Activated naive CD4-positive, alpha-beta T cell treated with anti-CD3 and anti-CD28 coated beads, Interleukin-2, amount 10 ng/mL, durations not matched to agents 5 hours and 36 hours (primary cell): ENCODE measurements at places on chromosomes 3 and 15. TPM values are rescaled to one million over a fixed set of nuclear protein-coding genes. Genes with fewer than 3 reads are reported as not detected.

Gene NR1I2
- total RNA-seq = 0.17 TPM

Gene GFM1
- 42.4 TPM for total RNA-seq

Gene ROPN1
- total RNA-seq = not detected

Gene RHOV
- not detected for total RNA-seq

Gene LIPC
- total RNA-seq = 1.2 TPM

Gene TMEM108
- not detected for total RNA-seq

Gene ADCY5
- total RNA-seq = not detected

Gene CRYGS
- total RNA-seq = 4.3 TPM
